ENCODE measurements at places on chromosomes 11 and 22. TPM values are rescaled to one million over a fixed set of nuclear protein-coding genes. Genes with fewer than 3 reads are reported as not detected.

The TIGD3 gene
- 1.1 TPM for total RNA-seq

GRCh38 chr11:88320149-88320559, 17.4 kb downstream of the CTSC start:
- no peak for DNase-seq
- peaks cover 73% of the 10 kb centered on the region for H3K36me3 ChIP-seq
- H3K27me3 ChIP-seq: no peaks in the 10 kb centered on the region
- no peak overlapping the region for H3K27ac ChIP-seq
- no peak overlapping the region for H3K4me3 ChIP-seq

The OR52H1 gene
- not detected for total RNA-seq

DNA sequence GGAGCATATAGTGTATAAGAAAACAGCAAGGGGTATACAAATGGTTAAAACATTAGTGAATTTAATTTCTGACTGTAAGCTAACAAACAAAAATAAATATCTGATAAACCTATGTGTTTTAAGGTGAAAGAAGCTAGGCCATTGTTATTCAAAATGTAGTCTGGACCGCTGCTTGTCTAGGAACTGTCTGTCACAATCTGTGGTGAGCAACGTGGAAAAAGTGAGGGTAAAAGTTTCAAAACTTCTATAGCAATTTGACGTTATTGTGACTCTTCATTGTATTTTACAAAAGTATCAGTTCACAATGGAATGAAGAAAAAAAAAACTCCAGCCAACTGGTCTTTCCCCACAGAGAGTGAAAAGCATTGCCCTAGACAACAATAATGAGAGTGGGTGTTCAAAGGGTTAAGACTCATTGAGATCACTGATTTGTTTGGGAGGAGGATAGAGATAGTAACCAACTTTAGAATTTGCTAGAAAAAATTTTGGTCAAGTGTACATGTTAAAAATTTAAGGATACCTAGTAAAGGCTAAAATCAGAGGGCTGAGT, 79.1 kb downstream of the UVRAG start:
- no peaks in the 10 kb centered on the region for H3K27me3 ChIP-seq
- DNase-seq: no peak
- no peaks in the 10 kb centered on the region for H3K4me1 ChIP-seq
- H3K36me3 ChIP-seq: peaks cover 2% of the 10 kb centered on the region
